ENCODE measurements at places on chromosomes 16 and 17.

DNA sequence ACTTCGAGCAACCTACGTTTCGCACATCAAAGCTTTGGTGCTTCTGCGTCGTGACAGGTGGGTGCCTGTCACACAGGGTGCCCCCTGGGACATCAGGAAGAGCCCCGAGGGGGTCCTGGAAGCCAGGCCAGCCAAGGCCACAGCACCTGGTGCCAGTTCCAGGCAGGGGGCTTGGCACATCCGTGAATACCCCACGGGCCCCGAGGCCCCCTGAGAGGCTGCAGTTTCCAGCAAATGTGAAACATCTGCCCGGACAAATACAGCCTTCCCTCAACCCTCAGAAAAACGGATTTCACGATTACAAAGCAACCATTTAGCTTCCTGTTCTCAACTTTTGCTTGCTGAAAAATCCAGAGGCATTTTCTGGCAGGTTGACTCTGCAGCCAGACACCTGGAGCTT, 109.3 kb upstream of the METRNL start:
- DNase-seq: no peak

GRCh38 chr17:77400445-77400870, 259.7 kb downstream of the SEC14L1 start:
- DNase-seq: no peak

- DNase-seq: peak; percentile 88
These were observed 405.7 kb upstream of the SALL1 start for GRCh38 chr16:51556694-51557340.

- peak; percentile 59 for DNase-seq
These were observed 195.0 kb downstream of the FTO start for GRCh38 chr16:53898993-53899392.

DNA sequence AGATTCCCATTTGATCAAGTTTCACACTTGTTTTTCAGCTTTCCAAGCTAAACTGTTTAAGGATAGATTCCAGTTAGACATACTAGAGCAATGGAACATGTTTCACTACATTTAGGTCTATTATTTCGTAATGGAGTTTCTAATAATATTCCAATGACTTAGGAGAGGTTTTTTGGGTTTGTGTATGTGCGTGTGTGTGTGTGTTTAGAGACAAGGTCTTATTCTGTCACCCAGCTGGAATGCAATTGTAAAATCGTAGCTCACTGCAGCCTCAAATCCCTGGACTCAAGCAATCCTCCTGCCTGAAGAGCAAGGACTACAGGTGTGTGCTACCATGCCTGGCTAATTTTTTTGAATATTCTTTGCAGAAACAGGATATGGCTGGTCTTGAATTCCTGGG, 426.3 kb downstream of the ZFHX3 start:
- no peak for DNase-seq

DNA sequence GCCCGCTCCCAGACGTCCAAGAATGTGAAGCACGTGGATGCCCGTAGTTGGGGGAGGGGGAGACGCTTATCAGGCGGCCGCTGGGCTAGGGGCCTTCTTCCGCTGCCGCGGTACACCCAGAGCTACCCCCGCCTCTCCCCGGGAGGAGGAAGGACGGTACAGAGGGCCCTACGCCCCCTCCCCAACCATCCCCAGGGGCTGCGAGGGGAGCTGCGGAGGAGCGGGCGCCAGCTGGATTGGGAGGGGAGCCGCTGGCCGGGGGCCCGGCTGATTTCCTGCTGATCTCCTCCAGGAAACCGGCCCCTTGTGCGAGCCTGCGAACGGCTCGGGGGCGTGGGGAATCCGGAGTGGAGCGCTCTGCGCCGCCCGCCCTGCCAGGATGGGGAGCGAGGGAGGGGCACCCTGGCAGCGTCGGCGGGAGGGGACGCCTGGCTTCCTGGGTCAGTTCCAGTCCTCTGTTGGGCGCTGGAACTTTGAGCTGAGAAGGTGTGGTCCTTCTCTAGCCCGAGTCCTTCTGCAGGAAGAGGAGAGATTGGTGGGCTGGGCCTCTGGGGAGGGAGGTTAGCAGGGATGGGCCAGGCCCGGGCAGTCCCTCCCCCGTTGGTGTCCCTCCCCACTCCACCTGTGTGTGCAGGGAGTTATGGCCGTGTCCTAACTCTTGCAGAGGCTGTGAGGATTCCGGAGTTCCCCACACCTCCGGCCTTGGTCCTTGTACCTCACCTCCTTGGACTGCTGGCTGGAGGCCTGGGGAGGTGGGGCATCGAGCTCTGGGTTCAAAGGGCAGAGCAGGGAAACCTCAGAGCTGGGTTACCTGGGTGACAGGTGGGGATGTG, 19.2 kb downstream of the GJD3 start:
- peak; percentile 45 for DNase-seq

DNA sequence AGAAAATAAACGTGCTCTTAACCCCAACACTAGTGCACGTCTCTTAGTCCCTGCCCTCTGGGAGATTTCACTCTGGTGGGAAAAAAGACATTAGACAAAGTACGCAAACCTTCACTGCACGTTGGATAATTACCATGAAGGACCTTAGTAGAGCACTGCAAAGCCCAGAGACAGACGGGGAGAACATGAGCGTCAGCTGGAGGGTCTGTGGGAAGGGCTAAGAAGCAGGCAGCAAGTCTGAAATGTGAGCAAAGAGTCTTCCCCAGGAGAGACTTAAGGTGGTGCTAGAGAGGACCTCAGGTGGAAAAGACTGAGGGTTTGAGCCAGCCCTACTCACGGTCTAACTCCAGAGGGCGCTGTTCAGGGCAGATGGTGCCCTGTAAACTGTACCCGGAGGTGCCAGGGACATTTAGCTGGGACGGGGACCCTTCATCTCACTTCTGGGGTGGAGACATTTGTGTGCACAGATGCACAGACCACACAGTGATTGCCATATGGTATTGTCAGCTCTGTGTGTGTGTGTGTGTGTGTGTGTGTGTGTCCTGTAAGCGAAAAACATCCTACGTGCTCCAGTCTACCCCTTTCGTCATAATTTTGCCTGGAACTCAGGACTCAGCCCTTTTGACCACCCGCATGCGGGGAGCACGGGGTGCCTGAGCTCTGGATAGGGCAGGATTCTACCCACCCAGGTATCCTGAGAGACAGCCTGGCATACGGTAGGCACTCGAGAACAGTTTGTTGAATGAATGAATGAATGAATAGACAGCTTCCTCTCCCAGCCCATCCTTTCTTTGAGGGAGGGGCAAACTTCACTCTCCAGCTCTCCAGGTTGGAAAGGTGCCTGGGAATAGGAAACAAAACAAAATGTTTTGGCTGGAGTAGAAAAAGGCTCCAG, 10.1 kb upstream of the STAC2 start:
- DNase-seq: peak; percentile 65

GRCh38 chr17:81510785-81511553, 1.6 kb downstream of the ACTG1 start:
- no peak for DNase-seq

DNA sequence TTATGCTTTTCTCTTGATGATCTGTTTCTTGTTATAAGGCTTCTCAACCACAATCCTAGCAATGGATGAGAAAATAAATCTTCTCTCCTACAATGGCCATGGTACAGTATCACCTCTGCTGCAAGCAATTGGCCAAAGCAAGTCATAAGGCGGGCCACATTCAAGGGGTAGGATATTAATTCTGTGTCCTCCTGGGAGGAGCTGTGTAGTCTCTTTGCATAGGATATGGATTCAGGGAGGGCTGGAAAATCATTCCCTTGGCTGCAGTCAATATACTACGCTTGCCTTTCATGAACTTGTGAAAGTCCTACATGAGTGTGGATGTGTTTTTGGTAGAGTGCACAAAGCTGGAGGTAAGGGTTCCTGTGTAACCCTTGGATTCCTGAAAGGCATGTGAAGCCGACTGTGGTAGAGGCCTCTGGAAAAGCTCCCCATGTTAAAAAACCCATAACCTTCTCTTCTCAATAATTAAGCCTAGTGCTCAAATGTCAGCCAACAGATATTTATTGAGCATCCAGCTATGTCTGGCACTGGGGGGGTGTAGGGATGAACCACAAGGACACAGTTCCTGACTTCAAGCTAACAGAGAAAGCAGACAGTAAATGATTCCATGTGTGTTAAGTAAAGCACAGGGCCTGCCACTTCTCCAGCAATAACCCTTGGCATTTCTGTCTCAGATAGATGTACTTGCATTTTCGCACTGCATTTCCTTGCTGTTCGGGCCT, 147.6 kb upstream of the HS3ST3A1 start:
- DNase-seq: no peak

- no peak for DNase-seq
These were observed 47.1 kb downstream of the VAC14 start for GRCh38 chr16:70753694-70754325.
